HT1080 (cell line): ENCODE measurements at places on chromosomes 5 and 9. TPM values are rescaled to one million over a fixed set of nuclear protein-coding genes. Genes with fewer than 3 reads are reported as not detected.

GRCh38 chr5:140319833-140320232, 16.9 kb upstream of the PFDN1 start:
- DNase-seq: no peak

GRCh38 chr5:156598964-156599363, 251.1 kb upstream of the PPP1R2B start:
- DNase-seq: no peak

Gene PCDHB12
- not detected in 2 replicates for total RNA-seq

Gene DYNC2I2
- total RNA-seq: 134 and 149 TPM in 2 replicates

GRCh38 chr5:173456181-173456580, 128.0 kb upstream of the STC2 start:
- DNase-seq: no peak

Gene HEMGN
- not detected in 2 replicates for total RNA-seq

Gene IFNA21
- total RNA-seq: not detected in 2 replicates

DNA sequence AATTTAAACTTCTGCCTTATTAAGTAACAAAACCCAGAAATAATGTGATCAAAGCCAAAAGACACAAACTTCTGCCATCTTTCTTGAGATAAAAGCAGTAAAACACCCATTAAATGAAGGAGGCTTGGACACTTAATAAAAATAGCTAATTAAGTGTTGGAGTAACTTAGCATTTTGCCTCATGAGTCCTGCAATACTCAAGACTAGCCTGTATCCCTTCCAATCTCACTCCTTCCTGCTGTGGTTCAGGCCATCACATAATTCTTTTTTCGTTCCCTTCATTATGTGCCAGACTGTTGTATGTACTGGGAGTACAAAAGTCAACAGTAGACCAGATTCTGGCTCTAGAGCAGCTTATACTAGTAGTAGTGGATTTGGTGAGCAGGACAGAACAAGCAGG, 250.2 kb downstream of the NFIB start:
- no peak for DNase-seq

DNA sequence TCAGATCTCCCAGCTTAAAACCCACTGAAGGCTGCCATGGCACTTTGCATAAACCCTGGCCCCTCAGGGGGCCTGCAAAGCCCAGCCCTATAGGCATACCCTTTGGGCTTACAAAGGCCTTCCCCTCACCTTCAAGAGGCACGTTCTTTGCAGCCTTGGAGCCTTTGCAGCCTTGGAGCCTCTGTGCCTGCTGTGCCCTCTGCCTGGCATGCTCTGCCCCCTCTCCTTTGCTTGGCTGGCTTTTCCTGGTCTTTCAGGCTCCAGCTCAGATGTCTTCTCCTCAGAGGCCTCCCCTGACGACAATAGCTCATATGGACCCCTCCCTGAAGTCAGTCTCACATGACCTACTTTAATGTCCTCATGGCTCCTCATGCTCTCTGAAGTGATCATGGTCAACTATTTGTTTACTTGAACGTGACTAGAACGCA, 60.3 kb downstream of the CXXC5 start:
- no peak for DNase-seq

DNA sequence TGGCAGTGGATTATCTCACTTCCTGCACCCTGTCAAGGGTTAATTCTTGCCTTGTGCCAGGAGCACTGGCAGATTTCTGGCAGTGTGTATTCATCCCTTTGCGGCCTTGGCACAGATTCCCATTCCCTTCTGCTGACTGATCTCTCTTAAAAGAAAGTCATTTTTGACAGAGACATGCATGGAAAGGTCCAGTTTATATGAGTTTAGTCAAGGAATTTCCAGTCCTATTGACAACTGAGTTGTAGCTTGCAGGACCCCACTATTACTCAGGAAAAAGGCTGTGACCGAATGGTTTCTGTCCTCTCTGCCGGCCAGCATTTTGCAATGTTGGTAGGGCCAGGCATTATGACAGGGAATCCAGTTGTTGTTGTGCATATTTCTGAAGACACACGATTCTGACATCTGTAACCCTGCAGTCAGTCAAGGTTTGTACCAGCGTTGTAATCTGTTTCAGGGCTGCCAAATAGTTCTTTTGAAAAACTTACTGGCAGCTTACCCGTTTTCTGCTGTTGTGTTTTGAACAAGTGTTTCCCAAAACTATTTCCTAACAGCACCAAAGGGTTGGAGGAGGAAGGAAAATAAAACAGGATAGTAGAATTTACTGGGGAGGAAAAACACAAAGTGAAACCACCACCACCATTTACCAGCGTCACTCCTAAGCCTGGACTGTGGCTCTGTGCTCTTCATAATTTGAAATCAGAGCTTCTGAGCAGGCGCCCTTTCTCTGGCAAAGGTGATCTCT, 243.4 kb upstream of the KLF4 start:
- peak; percentile 79 for DNase-seq

Gene SLC2A6
- total RNA-seq: 2.3 and 2.4 TPM in 2 replicates

Gene ZNG1A
- 9.0 and 11.6 TPM in 2 replicates for total RNA-seq

DNA sequence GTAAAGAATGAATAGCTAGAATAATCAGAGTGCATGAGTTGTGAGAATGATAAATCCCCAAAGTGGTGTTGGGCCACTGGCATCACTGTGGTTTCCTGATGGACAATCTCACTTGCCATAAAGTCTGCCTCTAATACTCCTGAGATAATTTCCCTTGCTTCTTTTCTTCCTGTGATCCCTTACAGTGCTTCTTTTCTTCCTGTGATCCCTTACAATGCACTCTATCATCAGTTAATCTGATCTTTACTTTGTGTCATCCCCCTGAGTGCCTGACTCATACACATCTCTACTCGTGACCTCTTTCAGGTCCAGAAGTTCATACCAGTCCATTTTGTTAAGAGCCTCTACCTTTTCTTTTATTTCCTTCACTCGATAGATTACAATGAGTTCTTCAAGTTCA, 418.3 kb downstream of the HCN1 start:
- peak; percentile 91 for DNase-seq
